Caudate nucleus (tissue), 63 donors: ENCODE measurements at places on chromosomes 13 and 19.

GRCh38 chr13:39835253-39835652 is 179.8 kb downstream of the COG6 start:
- no peak for DNase-seq

- no peak for DNase-seq
Observed at GRCh38 chr13:45105895-45106294, 14.4 kb upstream of the GTF2F2 start.

DNA sequence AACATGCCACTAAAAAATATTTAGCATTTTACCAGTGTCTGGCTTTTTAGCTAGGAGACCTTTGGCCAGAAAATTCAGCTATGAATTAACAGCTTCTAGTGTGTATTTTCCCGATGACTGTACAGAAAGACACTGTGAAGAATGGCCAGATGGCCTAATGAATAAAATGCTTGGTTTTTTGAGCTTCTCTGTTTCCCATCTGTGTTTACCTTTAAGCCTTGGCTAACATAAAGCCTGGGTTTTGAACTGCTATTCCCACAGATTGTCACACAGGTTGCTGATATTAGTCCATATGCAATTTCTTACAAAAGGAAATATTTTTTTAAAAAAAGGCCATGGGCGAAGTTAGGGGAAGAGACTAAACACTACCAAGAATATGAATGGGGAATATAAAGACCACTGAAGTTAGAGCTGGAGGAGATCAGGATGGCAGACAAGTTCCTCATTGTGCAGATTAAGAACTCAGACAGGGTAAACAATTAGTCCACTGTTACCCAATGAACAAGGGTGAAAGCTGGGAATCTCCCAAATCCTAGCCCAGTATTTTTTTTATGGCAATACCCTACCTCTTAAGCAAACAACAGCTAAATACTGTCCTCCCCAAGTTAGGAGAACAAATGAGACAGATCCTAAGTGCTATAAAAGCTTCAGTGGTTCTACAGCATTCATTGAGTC is 95.1 kb downstream of the DCT start:
- no peak for DNase-seq

DNA sequence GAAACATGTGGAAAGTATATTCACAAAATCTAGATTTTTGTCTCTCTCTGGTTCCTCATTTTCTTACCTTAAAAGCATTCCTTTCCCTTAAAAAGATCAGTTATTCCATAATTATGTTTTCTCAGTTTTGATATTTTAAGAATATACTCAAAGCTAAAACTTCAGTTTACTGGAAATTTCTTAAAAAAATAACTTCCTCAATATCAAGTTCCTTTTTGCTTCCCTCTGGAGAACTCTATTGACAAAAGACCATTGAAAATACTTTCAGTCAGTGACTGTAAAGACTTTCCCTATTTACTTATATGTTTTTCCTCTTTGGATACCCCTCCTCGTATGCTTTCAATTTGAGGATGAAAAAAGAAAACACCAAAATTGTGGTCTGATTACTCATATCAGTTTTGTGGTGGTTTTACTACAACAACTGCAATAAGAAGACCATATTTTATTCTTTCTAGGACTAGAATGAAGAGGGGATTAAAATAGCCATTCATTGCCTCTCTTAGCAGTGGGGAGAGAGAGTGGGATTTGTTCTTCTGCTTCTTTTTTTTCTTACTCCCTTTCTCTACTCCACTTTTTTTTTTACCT is 113.2 kb downstream of the ESD start:
- DNase-seq, result no peak

DNA sequence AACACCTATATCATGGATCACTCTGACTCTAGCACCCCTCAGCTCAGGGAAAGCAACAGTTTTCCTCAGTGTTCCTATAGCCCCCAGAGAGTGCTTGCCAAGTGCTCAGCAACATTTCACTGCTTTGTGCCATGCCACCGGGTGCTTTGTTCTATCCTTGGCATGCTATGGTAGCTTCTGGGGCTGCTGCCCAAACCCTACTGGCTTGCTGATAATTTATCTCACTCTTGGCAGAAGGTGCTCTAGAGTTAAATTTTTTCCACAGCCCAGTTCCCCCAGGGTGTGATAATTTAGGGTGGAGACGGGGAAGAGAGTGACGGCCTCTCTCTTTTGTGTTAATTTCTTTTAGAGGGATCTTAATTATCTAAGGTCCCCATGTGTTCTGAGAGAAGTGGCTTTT is 12.6 kb upstream of the CSNK1A1L start:
- DNase-seq, result no peak

DNA sequence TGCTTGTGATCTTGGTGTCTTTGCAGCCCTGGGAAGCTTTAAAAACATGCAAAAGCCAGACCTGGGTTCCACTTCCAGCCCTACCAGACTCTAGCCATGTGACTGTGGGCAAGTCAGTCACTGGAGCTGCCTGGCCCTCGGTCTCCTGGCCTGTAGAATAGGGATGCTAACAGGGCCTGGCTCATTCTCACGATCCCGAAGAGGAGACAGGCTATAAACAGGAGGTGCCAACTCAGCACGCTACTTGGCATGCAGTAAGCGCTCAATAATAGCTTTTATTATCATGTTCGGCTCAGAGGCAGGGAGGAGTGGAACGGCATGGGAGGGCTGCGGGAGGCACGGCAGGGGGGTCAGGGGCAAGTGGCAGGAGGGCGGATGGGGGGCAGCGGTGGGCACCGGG is 1.7 kb downstream of the CTXN1 start:
- peak; percentile 40 for DNase-seq

- DNase-seq, result no peak
Observed at GRCh38 chr19:11209839-11210655, 12.7 kb upstream of the KANK2 start.

DNA sequence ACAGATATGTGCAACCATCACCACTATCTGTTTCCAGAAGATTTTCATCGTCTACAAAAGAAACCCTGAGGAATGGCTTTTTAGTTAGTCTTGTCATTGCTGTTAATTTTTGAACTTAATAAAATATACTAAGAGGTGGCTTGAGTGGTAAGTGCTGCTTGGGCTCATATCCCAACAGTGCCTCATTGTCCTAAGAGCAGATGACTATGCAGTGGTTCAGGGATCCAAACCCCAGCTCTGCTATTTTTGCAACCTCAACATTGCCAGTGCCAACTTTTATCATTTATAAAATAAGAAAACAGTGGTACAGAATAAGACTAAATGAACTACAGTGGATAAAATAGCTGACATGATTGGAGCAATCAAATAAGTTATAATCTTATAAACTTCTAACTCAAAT is 123.2 kb upstream of the SLC7A1 start:
- no peak for DNase-seq

- DNase-seq, result no peak
Observed at GRCh38 chr19:33811246-33811645, 14.6 kb downstream of the KCTD15 start.

DNA sequence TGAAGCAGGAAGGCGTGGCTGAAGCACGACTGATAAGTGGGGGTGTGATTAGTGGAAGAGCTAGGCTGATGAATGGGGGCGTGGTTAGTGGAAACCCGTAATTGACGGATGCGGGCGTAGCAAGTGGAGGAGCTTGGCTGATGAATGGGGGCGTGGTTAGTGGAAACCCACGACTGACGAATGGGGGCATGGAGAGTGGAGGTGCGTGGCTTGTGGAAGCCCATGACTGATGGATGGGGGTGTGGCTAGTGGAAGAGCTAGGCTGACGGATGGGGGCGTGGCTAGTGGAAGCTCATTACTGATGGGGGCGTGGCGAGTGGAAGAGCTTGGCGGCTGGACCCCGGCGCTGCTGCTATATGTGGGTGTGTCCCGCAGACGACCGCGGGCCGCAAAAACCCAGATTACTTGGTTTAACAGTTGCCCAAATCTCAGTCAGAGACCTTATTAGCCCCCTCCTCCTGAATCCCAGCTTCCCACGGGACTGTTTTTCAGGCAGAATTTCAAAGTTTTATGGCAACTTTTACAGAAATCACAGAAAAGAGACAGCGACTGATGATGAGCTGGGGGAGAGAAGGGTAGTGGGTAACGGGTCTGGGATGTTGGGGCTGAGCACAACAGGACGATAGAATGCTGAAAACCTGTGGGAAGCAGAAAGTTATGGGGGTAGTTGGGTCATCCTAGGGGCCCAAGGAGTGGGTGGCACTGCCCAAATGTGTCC is 9.0 kb upstream of the MEIS3 start:
- DNase-seq, result peak; percentile 58

- DNase-seq, result no peak
Observed at GRCh38 chr13:73075954-73076353, 17.1 kb downstream of the KLF5 start.

- DNase-seq, result no peak
Observed at GRCh38 chr19:36169084-36169760, 17.0 kb upstream of the COX7A1 start.

DNA sequence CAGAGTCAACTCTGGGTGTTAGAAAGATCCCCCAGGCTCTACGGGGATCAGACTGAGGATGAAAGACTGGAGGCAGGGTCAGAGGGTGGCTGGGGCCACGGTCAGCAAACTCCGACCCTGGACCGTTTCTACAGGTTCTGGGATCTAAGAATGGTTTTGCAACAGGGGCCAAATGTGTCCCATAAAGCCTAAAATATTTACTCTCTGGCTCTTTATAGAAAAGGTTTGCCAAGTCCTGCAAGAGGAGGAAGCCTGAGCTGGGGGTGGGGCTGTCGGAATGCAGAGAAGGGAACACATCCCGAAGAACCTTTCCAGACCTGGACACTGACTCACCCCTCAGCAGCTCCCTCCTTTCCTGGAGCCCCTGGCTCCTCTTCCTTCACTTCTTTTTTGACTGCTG is 20.7 kb downstream of the LIG1 start:
- DNase-seq, result no peak

- DNase-seq, result no peak
Observed at GRCh38 chr13:104143760-104144416, 1077.7 kb upstream of the SLC10A2 start.

DNA sequence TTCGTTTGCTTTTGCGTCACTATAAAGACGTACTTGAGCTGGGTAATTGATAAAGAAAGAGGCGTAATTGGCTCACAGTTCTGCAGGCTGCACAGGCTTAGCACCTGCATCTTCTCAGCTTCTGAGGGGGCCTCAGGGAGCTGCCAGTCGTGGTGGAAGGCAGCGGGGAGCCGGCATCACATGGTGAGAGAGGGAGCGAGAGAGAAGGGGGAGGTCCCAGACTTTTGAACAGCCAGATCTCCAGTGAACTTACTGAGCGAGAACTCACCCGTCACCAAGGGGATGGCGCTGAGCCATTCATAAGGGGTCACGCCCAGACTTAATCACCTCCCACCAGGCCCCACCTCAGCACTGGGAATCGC is 58.7 kb upstream of the F7 start:
- no peak for DNase-seq

DNA sequence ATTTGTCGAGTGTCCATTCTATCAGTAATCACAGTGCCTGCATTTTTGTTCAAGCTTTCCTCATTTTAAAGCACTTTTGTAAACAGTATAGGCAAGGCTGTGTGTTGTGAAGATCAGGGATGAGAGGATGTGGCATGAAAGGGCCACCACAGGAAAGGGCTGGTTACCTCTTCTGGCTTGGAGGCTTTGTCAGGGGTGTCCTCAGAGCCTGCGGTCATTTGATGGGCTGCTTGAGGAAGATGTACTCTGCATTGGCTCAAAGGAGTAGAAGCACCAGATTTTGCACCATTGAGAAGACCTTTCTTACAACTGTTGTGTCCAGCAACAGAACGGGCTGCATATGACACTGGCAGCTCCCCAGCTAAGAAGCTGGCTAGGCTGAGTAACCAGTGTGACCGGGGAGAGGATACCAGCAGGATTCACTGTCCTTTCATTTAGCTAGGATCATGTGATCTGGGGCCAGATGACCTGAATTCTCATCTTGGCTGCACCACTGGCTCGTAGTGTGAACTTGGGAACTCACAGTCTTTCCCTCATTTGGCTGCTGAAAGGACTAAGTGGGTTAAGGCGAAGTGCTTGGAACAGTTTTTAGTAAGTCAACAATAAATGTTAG is 380.2 kb downstream of the FGF9 start:
- no peak for DNase-seq

DNA sequence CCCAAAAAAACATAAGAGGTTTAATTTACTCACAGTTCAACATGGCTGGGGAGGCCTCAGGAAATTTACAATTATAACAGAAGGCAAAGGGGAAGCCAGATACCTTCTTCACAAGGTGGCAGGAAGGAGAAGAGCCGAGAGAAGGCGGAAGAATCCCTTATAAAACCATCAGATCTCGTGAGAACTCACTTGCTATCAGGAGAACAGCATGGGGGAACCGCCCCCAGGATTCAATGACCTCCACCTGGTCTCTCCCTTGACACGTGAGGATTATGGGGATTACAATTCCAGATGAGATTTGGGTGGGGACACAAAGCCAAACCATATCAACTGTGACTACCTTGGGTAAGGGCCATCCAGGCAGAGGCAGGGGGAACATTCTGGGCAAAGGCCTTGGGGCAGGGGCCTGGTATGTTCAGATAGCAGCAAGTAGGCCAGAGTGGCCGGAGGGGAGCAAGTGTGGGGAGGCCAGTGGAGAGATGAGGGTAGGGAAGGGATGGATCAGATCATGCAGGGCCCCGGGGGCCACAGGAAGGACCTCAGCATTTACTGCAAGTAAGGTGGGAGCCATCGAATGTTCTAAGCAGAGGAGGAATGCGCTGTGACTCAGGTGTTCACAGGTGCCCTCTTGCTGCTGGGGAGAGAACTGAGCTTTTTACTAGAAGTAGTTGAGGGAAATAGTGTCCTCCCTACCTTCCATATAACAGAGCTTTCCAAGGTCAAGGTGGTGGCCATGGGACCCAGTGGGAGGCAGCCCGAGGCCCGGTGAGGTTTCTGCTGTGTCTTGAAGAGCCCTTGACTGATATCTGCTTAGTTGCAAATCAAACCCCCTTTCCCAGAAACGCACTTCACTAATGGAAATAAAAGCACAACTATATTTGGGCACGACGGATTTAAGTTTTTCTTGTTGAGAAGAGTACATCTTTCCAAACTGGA is 18.0 kb downstream of the RAB3D start:
- DNase-seq, result no peak

DNA sequence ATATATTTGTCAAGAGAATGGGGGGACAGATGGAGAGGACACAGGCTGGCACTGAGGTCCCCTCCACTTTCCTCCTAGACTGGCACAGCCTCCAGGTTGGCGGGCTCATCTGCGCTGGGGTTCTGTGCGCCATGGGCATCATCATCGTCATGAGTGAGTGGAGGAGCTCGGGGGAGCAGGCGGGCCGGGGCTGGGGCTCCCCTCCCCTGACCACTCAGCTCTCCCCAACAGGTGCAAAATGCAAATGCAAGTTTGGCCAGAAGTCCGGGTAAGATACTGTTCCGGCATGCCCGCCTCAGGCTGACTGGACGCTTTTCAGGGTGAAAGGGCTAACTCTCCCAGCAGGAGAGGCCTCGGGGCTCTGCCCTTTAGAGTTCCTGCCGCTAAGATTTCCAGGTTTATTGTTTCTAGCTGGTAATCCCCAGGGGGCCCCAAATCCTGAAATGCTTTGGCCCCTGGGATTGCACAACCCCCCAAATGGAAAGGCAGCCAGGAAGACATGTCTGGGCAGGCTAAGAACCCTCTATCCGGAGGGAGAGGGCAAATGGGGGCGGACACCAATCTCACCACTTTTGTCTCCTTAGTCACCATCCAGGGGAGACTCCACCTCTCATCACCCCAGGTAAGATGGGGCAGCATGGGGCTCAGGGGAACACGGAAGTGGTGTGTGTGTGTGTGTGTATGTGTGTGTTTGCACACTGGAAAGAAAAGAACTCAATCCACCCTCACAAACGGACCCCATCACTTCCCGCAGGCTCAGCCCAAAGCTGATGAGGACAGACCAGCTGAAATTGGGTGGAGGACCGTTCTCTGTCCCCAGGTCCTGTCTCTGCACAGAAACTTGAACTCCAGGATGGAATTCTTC is 7.3 kb downstream of the FXYD3 start:
- DNase-seq, result no peak
